Metanephros (tissue), 2 donors: ENCODE measurements at places on chromosomes 7 and 10. TPM values are rescaled to one million over a fixed set of nuclear protein-coding genes. Genes with fewer than 3 reads are reported as not detected.

The IRF5 gene
- 9.4 TPM for total RNA-seq

The ASB4 gene
- total RNA-seq = 7.0 TPM

The TRIM24 gene
- 22.4 TPM for total RNA-seq

The COL1A2 gene
- total RNA-seq = 1,434 TPM

The IKZF1 gene
- total RNA-seq = 12.7 TPM

The LBX1 gene
- total RNA-seq = 1.5 TPM

The PLPP4 gene
- 5.2 TPM for total RNA-seq

The NRCAM gene
- 17.8 TPM for total RNA-seq

The PNLIP gene
- total RNA-seq = 0.12 TPM

The HACD1 gene
- total RNA-seq = 25.3 TPM

The C1GALT1 gene
- total RNA-seq = 30.9 TPM

The CRHR2 gene
- 0.64 TPM for total RNA-seq

The HYAL4 gene
- total RNA-seq = 0.18 TPM

The PTPN20 gene
- 3.6 TPM for total RNA-seq

The MTURN gene
- total RNA-seq = 78.1 TPM

The FXYD4 gene
- total RNA-seq = 1.6 TPM

The LAMTOR4 gene
- 83.1 TPM for total RNA-seq

The PSMG3 gene
- 22.7 TPM for total RNA-seq

The TRIL gene
- 110 TPM for total RNA-seq

The MSANTD7 gene
- total RNA-seq = 16.6 TPM

The PDCD11 gene
- 31.6 TPM for total RNA-seq

The GIMAP8 gene
- 10.6 TPM for total RNA-seq

The TMEM196 gene
- not detected for total RNA-seq

The RNF148 gene
- total RNA-seq = 4.8 TPM
